CD4-positive, alpha-beta T cell treated with Interleukin-4 for 1 hour (primary cell): ENCODE measurements at places on chromosomes 7 and 10.
A peak's percentile ranks its signal among the peaks of the same experiment; 100 is the strongest.

- DNase-seq, result no peak
Observed at GRCh38 chr7:4472728-4473127, 209.4 kb upstream of the FOXK1 start.

DNA sequence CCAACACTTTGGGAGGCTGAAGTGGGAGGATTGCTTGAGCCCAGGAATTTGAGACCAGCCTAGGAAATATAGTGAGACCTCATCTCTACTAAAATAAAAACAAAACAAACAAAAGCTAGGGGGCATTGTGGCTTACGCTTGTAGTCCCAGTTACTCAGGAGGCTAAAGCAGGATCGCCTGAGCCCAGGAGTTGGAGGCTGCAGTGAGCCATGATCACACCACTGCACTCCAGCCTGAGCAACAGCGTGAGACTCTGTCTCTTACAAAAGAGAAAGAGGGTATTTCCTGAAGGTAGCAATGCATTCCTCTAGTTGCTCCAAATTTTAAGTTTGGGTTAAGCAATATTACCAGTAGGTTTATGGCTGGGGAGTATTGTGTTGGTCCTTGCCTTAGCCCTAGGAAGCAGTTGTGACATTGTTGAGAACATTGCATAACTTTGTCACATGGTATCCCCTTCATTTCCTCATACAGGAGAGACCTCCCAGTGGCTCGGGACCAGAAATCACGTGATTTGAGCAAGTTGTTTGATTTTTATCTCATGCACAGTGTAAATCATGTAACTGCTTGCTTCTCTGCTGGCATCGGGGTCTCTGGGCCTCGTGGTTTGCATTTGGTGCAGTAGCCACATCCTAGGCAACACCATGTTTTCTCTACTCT, 23.3 kb upstream of the SMARCD3 start:
- DNase-seq, result peak; percentile 36

- DNase-seq, result no peak
Observed at GRCh38 chr7:7956531-7957128, 12.0 kb upstream of the GLCCI1 start.

DNA sequence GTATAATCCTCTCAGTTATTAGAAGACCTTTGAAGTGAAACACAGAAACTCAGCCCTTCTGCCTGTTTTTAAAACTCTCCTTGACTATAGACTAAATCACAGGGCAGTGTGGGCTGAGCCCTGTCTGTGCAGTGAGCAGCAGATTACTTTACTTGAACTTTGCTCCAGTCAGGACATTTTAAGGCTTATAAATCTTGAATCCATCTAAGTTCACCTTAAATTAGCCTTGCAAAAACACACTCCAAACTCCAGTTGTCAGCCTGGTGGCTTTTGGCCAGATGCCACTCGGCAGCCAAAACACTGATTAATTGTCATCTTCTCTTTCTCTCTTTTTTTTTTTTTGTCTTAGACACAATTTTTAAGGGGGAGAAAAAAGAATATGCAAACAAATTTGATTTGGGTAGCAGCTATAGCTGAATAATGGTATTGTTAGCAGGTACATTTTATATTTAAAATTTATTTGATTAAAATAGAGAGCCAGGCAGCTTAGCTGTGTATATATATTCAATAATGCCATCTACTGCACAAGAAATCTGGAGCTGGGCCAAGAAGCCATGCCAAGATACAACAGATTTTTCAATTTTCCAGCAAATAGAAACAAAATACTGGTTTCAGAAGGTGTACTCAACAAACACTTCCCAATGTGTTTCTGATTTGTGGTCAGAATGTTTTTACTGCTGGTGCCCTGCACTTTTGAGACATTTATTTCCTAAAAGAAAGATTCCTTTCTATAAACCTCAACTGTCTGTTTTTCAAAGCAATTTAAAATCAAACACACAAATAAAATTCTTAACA, 247.7 kb downstream of the TFEC start:
- no peak for DNase-seq

- no peak for DNase-seq
Observed at GRCh38 chr7:68613405-68613804, 984.9 kb upstream of the AUTS2 start.

DNA sequence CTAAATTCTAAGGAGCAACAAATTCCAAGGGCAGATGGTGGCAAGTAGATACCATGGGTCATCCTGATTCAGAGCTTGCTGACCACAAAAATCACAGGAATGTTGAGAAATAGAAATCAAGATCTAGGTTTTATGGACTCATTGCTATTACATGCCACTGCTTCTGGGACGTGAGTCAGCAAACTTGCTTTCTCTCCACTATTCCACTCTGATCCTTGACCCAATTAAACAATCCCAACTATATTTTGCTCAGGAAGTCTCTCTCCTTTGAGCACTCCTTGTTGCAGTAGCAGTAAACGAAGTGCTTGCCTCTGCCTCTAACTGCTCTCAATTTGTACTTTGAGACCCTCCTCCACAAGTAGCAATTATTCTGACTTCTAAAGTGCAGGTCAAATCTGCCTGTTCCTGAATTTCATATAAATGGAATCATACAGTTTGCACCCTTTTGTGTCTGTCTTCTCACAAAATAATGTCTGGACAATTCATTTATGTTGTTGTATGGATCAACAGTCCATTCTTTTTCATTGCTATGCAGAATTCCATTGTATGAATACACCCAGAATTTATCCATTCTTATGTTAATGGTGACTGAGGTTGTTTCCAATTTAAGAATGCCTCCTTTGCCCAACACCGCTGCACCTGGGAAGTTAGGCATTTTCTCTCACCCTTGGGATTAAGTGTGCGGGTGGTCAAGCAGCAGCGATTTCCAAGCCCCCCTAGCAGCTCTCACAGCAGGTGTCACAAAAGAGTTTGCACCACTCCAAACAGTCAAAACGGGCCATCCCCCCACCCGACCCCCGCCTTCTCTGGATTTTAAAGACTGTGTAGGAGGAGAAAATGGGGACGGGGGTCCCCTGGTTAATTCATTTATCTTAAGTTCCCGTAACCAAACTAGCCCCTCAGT, 35.9 kb downstream of the ACSM6 start:
- no peak for DNase-seq
